ENCODE measurements at places on chromosomes 3 and 15.

GRCh38 chr15:89105147-89105546 lies 16.9 kb downstream of the ABHD2 start:
- no peak for DNase-seq

DNA sequence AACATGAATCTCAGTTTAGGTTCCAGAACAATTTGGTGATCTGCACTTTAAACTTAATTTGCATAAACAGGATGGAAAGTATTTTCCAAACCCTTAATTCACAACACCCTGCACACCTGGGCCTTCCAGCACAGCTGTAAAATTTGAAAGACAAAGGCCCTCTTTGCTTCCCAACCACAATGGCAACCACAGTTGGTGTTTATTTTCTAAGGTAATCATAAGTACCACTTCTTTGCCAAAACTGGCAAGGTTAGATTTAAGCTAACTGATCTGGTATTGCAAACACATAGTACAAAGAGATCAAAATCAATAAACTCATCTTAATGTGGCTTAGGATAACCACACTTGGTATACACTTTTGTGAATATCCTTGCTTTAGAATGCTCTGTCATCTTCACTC lies 4.1 kb downstream of the LRIG1 start:
- DNase-seq, result no peak

DNA sequence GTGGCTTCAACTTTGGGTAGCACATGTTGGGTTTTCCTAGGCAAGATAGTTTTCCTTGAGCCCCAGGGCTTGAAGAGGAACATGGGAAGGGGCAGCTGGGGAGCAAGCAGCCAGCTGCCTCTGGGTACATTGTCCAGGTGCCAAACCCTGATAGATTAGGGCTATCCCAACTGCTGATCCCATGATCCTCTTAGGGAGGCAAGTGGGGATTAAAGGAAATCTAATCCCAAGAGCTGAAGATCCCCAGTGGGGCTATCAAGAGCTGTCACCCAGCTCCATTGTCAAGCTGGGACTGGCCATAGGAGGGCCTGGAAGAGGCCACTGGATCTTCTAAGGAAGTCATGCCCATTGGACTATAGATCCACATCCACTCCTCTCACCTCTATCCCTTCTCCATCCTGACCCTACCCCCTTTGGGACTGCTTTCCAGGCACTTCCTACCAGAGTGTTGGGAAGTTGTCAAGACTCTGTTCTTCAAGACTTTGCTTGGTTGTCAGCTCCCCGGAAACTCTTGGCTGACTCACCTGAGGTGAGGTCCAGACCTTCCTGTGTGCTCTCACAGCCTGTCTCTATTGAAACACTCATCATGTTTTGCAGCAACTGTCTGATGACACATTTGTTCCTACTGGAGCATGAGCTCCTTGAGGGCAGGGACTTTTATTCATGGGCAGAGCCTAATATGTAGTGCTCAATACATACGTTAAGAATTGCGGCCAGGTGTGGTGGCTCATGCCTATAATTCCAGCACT lies 5.9 kb downstream of the CAMK2N2 start:
- peak; percentile 95 for DNase-seq

DNA sequence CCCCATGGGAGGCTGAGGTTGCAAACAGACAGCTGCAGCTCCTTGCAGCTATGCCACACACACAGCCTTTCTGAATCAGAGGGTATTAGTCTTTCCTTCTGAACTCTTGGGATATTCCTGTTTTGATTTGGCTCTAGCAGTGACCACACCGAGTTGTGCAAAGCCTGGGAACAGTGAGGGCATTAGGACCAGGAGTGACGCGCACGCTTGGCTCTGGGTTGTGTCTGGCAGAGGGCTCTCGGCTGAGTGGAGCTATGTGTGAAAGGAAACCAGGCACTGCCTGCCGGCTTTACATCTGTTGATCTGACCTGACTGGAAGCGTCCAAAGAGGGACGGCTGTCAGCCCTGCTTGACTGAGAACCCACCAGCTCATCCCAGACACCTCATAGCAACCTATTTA lies at the start of gene GALNT15:
TSS of gene GALNT15 (plus strand) at position 292 of the 400 bp plus-strand sequence. CDS start 472 bp downstream, outside the sequence.
- DNase-seq, result no peak

- DNase-seq, result no peak
These were observed 25.6 kb upstream of the MAP3K13 start for GRCh38 chr3:185337231-185337816.
